ENCODE measurements at places on chromosomes 7 and 10. TPM values are rescaled to one million over a fixed set of nuclear protein-coding genes. Genes with fewer than 3 reads are reported as not detected.

- no peak overlapping the region for H3K27ac ChIP-seq
- no peak overlapping the region for H3K4me3 ChIP-seq
- no peaks in the 10 kb centered on the region for H3K27me3 ChIP-seq
- no peaks in the 10 kb centered on the region for H3K4me1 ChIP-seq
Observed at GRCh38 chr10:120588311-120588710, 131.3 kb downstream of the PLPP4 start.

DNA sequence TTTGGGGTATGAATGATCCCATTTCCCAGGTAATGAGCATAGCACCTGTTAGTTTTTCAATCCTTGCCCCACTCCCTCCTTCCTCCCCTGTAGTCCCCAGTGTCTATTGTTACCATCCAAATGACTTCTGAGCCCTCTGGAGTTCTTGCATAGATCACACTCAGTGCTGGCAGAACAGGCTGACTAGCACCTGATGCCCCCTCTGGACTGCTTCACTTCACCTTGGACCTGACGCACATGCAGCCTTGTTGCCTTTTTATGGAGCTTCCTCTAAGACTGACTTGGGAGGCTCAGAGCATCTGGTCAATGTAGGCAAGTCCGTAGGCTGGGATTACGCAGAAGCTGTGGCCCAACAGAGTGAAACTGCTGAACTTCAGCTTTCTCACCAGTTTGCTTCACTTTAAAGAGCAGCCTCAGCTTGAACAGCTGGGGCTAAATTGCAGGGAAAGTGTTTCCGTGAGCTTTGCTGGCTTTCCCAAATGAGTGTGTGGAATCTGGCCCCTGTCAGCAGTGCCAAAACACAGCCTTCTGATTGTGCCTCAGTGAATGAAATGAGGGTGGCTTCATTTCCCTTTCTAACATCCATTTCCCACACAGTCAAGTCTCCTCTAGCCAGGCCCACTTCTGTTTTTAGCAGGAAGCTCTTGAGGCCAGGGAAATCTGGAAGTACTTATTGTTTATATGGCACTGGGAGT lies 48.5 kb downstream of the NXPH1 start:
- H3K4me1 ChIP-seq = no peaks in the 10 kb centered on the region
- no peaks in the 10 kb centered on the region for H3K36me3 ChIP-seq
- H3K27me3 ChIP-seq = no peaks in the 10 kb centered on the region

- no peaks in the 10 kb centered on the region for H3K4me1 ChIP-seq
- no peaks in the 10 kb centered on the region for H3K36me3 ChIP-seq
- DNase-seq = no peak
- H3K27me3 ChIP-seq = no peaks in the 10 kb centered on the region
Observed at GRCh38 chr10:59757966-59758365, 4.7 kb upstream of the MRLN start.

GRCh38 chr7:95539426-95539825 lies 53.7 kb downstream of the ASB4 start:
- no peak for DNase-seq
- peaks cover 6% of the 10 kb centered on the region for H3K27me3 ChIP-seq
- no peaks in the 10 kb centered on the region for H3K36me3 ChIP-seq

Gene GIMAP2
- total RNA-seq = 42.2 TPM

Gene SPDYE8
- not detected for total RNA-seq

DNA sequence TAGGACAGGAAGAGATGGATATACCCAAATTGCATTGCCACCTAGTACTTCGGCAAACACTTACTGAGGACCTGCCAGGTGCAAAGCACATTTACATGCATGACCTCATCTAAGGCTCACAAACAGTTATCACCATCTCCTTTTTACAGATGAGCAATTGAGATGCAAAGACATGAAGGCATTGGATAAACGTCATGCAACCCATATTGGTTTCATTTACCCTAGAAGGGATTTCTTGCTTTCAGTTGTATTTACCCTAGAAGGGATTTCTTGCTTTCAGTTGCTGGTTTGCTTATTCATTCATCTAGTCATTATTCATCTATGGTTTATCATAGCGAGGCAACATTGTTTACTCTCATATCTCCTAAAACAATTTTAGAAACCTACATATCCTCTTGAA lies 52.2 kb downstream of the STEAP1B start:
- H3K27me3 ChIP-seq = peaks cover 25% of the 10 kb centered on the region
- H3K36me3 ChIP-seq = no peaks in the 10 kb centered on the region
- H3K4me3 ChIP-seq = no peak overlapping the region
- no peak for DNase-seq

GRCh38 chr10:6144406-6145165 lies 55.8 kb downstream of the RBM17 start:
- DNase-seq = peak; percentile 95
- H3K4me3 ChIP-seq = peak overlapping the region; percentile 79
- peaks cover 29% of the 10 kb centered on the region for H3K36me3 ChIP-seq
- no peaks in the 10 kb centered on the region for H3K27me3 ChIP-seq

DNA sequence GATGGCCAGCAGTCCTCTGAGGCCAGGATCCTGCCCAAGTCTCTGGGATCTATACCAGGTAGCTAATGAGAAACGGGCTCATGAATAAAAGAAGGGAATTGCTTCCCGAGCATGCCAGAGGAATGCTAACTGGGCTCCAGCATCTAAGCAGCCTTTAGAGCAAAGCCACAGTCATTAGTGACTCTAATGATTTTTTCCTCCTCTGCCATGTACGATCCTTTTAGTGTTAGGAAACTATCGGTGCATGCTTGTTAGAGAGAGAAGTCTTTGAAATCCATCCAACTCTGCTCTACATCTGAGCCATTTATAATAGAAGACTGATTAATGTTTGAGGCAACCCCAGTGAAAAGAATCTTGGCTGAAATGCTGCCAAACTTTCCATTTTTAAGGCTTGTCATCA lies 124.9 kb upstream of the TCERG1L start:
- no peak for DNase-seq
- H3K4me1 ChIP-seq = no peaks in the 10 kb centered on the region
- no peaks in the 10 kb centered on the region for H3K36me3 ChIP-seq
- no peak overlapping the region for H3K27ac ChIP-seq
- H3K27me3 ChIP-seq = peaks cover 10% of the 10 kb centered on the region
- no peak overlapping the region for H3K4me3 ChIP-seq

- H3K27ac ChIP-seq = no peak overlapping the region
- DNase-seq = no peak
- no peaks in the 10 kb centered on the region for H3K4me1 ChIP-seq
- H3K36me3 ChIP-seq = no peaks in the 10 kb centered on the region
Observed at GRCh38 chr7:154676422-154677073, 326.4 kb downstream of the PAXIP1 start.

DNA sequence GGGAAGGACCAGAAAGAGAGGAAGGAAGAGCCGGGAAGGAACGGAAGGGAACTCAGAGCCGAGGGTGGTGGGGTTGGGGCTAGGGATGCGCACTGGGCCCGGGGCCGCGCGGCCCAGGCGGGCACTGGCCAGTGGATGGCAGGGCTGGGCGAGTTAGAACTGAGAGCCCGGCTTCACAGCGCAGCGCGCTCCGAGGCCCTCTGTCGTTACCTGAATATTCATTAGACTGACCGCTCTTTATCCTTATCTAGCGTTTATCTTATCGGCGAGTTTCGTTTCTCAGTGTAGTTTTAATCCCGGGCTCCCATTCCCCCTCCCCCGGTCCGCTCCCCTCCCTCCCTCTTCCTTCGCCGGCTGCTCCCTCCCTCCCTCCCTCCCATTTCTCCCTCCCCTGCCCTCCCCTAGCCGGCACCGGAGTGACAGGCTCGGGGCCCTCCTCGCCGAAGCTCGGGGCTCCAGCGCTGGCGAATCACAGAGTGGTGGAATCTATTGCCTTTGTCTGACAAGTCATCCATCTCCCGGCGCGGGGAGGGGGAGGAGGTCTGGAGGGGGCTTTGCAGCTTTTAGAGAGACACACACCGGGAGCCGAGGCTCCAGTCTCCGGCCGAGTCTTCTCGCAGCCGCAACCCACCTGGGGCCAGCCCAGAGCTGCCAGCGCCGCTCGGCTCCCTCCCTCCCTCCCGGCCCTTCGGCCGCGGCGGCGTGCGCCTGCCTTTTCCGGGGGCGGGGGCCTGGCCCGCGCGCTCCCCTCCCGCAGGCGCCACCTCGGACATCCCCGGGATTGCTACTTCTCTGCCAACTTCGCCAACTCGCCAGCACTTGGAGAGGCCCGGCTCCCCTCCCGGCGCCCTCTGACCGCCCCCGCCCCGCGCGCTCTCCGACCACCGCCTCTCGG lies at the start of gene PAX2:
PAX2 (plus strand) TSS at position 596 of the 895 bp plus-strand sequence. CDS start 679 bp downstream, outside the sequence.
- H3K4me3 ChIP-seq = peak within 1 kb of the TSS; percentile 18
- H3K36me3 ChIP-seq = no peaks in the 10 kb centered on the region

DNA sequence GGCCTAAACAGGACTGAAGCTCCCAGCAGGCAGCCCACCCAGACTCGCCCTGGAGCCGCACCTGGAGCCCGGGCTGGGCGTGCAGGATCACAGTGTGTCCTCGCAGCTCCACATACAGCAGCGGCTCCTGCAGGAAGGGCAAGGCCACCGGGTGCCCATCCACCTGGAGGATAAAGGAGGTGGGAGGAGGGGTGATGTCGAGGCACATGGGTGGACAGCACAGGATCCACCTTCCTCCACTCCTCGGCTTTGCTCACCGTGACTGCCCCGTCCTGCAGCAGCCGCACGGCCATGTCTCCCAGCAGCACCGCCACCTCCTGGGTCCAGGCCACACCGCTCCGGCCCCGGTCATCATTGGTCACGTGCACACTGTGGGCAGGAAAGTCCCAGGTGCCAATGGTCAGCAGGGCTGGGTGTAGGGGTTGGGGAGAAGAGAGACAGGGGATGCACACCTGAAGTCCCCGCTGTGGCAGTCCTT lies 16.8 kb downstream of the ATP6V1F start:
- H3K27me3 ChIP-seq = no peaks in the 10 kb centered on the region
- no peak overlapping the region for H3K27ac ChIP-seq
- no peak for DNase-seq
- peaks cover 2% of the 10 kb centered on the region for H3K4me1 ChIP-seq
- H3K4me3 ChIP-seq = no peak overlapping the region

Gene C7orf57
- total RNA-seq = 0.74 TPM

DNA sequence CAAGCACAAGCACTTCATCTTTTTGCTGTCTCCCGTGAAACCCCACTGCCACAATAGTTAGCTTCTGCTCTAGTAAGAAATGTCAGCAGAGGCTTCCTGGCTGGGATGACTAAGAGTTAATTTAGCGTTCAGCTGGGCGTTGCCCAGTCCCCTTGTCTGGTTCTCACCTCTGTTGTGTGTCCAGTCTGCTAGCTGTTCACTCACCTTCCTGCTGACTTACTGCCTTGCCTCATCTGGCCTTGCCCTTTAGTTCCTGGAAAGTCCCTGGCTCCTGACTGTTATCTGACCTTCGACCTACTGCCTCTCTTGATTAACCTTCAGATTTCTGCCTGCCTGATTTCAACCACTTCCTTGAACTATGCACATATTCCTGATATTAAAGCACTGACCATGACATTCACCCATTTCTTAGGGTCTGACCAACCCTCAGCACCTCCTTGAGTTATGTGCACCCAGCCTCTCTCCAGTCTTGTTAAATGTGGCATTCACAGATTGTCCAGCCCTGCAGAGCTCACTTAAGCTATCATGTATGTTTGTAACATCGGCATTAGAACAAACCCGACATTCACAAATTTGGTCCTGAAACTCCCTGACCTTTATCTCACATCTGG lies 30.3 kb downstream of the C7orf33 start:
- no peak overlapping the region for H3K4me3 ChIP-seq
- H3K27me3 ChIP-seq = peaks cover 40% of the 10 kb centered on the region
- H3K36me3 ChIP-seq = peaks cover 1% of the 10 kb centered on the region
- H3K4me1 ChIP-seq = peaks cover 20% of the 10 kb centered on the region
- no peak overlapping the region for H3K27ac ChIP-seq

Gene CHN2
- 1.7 TPM for total RNA-seq

Gene AHCYL2
- 8.1 TPM for total RNA-seq

Data from activated CD8-positive, alpha-beta T cell treated with anti-CD3 and anti-CD28 coated beads for 36 hours (primary cell).